ENCODE measurements at places on chromosomes 11 and 22. TPM values are rescaled to one million over a fixed set of nuclear protein-coding genes. Genes with fewer than 3 reads are reported as not detected.

The PANX2 gene
- total RNA-seq = 0.11 TPM

The ACCS gene
- 14.5 TPM for total RNA-seq

- peaks cover 5% of the 10 kb centered on the region for H3K27me3 ChIP-seq
- H3K27ac ChIP-seq = no peak overlapping the region
Observed at GRCh38 chr11:105979997-105980703, 41.9 kb downstream of the MSANTD4 start.

DNA sequence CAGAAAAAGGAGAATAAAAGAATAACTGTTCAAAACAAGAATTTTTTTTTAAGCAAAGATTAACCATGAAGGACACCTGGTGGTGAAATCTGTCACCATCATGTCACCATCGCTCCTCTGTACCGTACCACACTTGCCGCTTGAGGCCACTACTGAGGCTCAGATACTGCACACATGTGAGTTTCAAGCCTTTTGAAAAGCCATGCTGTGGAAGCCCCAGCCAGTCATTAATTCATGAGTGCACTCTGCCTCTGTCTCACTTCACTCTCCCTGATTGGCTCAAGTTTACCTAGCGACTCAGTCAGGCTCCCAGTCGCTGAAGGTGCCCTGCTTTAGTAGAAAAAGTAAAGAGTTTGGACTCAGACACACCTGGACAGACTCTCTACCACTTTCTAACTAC lies 6.6 kb upstream of the MS4A12 start:
- peaks cover 2% of the 10 kb centered on the region for H3K4me1 ChIP-seq
- H3K27me3 ChIP-seq = peaks cover 9% of the 10 kb centered on the region
- H3K4me3 ChIP-seq = no peak overlapping the region
- no peaks in the 10 kb centered on the region for H3K36me3 ChIP-seq

- H3K36me3 ChIP-seq = no peaks in the 10 kb centered on the region
- no peak for DNase-seq
- peaks cover 14% of the 10 kb centered on the region for H3K27me3 ChIP-seq
- no peak overlapping the region for H3K4me3 ChIP-seq
- H3K27ac ChIP-seq = no peak overlapping the region
- no peaks in the 10 kb centered on the region for H3K4me1 ChIP-seq
Observed at GRCh38 chr11:59429924-59430516, 3.8 kb upstream of the OR5A2 start.

DNA sequence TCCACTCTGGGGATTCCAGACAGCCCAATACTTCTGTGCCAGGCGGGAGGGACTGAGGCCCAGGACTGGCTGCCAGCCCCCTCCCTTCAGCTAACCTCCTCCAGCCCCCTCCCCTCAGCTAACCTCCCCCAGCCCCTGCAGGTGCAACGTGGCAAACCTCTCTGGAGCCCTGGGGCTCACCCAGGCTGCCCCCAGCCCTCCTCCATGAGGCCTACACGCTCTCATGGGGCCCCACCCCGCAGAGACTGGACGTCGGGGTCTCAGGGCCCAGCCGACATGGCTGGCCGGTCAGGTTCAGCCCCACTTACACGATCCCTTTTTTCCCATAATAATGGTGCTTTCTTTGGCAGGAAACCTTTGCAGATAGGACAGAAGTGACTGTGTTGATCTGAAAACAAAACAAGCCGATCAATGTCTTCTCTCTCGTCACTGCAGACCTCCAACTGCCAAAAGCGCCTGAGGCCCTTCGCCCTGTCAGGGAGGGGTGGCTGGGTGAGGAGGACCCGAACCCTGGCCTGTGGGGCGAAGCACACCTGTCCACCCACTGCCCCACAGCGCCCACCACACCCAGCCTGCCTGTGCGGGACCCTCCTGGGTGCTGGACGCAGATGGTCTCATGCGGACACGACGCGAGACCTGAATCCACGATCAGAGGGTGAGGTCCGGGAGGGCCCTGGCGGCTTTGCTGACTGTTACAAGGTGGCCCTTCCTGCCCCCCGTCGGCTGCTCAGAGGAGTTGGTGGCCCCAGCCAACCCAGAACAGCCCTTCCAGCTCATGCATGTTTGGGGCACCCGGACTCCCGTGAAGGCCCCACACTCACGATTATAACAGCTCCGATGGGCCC lies 33.6 kb downstream of the TRMU start:
- no peak for DNase-seq
- H3K27ac ChIP-seq = no peak overlapping the region
- H3K4me1 ChIP-seq = peaks cover 16% of the 10 kb centered on the region

- no peak overlapping the region for H3K4me3 ChIP-seq
- H3K36me3 ChIP-seq = no peaks in the 10 kb centered on the region
- no peak for DNase-seq
- H3K4me1 ChIP-seq = no peaks in the 10 kb centered on the region
- H3K27me3 ChIP-seq = peaks cover 3% of the 10 kb centered on the region
Observed at GRCh38 chr11:132858223-132858622, 674.1 kb downstream of the OPCML start.

Data from activated naive CD8-positive, alpha-beta T cell treated with anti-CD3 and anti-CD28 coated beads, Interleukin-2, amount 10 ng/mL, durations not matched to agents 7 days and 5 days (primary cell).